Pulmonary artery endothelial cell (primary cell): ENCODE measurements at places on chromosomes 3 and 15. TPM values are rescaled to one million over a fixed set of nuclear protein-coding genes. Genes with fewer than 3 reads are reported as not detected.

DNA sequence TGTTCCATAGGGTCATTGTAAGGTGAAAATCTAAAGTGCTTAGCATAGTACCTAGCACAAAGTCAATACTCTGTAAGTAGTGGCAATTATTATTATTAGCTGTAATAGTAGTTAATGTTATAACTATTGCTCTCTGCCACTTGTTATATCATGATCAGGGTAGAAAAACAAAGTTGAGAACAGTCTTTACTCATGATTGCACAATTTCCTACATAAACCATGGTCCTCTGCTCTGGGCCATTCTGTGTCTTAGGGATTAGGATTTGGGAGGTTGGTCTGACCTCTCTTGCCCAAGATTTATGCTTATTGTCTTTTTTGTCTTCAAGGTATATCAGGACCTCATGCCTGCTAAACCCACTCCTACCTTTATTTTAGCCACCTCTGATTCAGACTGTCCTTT, 4.3 kb upstream of the LRRC58 start:
- DNase-seq, result no peak

Gene CHAC1
- total RNA-seq, result 2.9 and 4.7 TPM in 2 replicates

Gene P2RY1
- total RNA-seq, result 2.4 and 3.5 TPM in 2 replicates

Gene LRRC2
- total RNA-seq, result 0.07 and 0.85 TPM in 2 replicates

- DNase-seq, result no peak
These were observed 303.6 kb upstream of the PROK2 start for GRCh38 chr3:72088486-72089025.

DNA sequence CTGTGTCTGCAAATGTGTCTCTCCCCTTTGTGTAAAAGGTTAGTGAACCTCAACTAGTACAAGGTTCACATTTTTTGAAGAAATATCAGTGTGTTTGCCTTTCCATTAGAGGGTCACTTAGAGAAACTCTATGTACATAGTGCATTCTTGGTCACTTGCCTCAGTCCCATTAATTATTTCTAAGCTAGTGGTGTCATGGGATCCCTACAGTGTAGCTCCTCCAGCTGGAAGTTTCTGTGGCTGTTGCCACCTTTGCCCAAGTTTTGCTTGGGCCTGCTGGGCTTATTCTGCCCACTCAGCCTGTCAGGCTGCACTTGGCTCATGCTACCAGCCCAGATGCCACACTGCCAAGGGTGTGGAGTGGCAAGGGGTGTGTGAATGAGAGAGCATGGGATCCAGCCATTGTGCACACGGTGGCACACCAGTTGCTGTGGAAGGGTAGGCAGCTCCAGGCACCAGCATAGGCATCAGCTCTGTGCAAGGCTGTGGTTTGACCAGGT, 161.7 kb downstream of the ARPP21 start:
- no peak for DNase-seq

Gene VILL
- 5.6 and 8.1 TPM in 2 replicates for total RNA-seq

Gene CCR9
- not detected in 2 replicates for total RNA-seq

- no peak for DNase-seq
These were observed 7.1 kb downstream of the RYR3 start for GRCh38 chr15:33317896-33318295.

Gene GPR87
- total RNA-seq, result 0.07 TPM in 1 of 2 replicates, not detected in the other

DNA sequence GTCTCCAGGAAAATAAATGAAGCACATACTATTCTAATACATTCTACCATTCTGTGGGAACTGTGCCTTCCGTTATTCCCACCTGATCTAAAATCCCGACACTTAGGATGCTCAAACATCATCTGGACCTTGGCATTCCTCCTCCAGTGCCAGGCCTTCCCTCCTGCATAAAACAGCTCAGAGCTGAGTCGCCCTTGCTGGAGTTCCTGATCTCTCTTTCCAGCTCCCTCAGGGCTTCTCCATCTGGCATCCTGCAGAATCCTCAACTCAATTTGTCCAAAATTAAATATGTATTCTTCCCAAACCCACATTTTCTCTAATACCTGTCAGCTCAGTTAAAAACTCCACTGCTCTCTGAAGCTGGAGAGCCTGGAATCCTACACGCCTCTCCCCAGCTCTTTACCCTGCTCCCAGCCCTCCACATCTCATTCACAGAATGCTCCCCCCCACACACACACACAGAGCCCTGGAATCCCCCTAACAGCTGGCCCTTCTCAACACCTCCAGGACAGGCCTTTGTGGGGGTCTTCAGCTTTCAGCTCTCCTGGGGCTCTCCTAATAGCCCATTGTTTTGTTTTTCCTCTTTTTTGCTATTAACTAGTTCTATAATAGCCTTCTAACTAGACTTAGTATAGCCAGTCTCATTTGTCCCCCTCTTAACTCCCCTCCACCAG, 78.5 kb downstream of the HMG20A start:
- DNase-seq, result no peak
